Stimulated activated CD8-positive, alpha-beta memory T cell treated with anti-CD3 and anti-CD28 coated beads, Interleukin-15, amount 100 ng/mL, for 4 hours (primary cell): ENCODE measurements at places on chromosomes 7 and 10.

DNA sequence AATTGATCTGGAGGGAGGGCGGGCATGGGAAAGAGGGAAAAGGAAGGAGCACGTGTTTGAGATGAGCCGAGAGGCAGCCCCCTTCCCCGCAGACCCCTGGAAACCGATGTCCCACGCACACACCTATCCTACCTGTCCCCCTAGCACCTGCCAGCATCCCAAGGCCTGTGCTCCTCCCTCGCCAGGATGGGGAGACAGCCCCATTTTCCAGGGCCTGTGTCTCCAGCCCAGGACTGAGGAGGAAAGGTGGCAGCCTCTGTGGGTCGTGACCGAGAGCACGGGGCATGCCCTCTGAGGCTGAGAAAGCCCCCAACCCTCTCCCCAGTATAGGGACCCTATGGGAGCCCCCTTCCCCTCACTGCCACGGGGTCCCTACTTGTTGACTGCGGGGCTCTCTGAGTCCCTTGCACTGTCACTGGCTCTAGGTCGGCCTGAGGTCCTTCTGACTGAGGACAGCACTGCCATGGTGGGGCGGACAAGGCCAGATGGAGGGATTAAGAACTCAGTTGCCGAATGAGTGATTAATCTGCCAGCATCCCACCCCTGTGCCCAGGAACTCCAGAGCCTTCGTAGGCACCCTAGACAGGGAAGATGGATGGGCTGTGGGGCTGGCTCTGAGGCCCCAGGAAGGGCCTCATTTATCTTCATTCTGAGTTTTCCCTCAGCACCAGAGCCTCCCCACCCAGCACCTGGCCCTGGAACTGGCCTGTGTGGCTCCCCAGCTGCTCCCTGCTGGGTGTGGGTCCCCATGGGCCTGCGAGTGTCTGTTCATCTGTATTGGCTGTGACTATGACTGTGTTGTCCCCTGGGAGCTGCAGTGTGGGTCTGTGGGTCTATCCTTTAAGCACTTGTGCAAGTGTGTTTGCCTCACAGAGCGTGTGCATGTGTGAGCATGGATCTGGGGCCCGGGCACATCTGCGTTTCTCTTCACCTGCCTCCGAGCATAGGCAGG lies 26.0 kb downstream of the CRHR2 start:
- no peak for DNase-seq

DNA sequence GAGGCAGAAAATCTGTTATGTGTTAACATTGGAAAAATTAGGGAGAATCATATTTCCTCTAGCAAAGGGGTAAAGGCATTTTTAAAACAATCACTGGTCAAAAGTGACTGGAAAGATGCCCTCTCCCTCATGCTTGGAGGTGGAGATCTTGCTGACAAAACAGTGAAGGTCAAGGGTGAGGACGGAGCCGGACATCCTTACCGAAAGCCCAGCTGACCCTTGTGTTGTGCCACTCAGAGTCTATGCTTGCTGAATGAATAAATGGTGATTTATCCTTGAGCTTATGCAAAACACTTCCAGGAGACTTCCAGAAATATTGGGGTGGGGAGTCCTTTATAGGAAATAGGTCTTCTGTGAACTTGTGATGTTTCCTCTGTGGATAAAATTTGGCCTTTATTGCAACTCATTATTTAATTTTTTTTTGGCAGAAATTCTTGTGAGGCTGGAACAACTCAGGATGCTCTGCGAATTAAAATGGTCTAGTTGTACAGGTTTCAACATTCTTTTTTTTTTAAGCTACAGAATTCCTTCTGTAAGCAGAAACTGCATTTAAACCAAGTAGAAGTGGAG lies 28.3 kb upstream of the ELMO1 start:
- no peak for DNase-seq

- DNase-seq: no peak
Measured at GRCh38 chr10:104445359-104445758, 91.7 kb downstream of the CFAP58 start.

DNA sequence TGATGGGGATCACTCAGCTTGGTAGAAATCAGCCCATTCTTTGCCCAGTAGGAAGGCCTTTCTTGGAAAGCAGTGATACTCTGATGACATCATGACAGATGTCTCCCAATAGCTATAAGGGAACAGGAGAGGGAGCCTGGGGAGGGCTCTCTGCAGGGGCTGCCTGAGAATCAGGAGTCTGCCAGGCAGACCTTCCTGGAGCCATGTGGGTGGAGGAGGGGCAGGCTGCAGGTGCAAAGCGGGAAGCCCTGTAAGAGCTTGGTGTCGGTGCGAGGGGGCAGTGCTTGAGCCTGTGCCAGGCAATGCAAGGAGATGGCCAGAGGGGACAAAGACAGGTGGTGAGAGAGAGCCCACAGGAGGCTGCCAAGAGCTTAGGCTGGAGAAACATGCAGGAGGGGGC lies 5.0 kb upstream of the TNS3 start:
- DNase-seq: no peak

- DNase-seq: no peak
Measured at GRCh38 chr7:138857728-138858127, 59.7 kb upstream of the ATP6V0A4 start.

- DNase-seq: no peak
Measured at GRCh38 chr10:96548589-96548988, 34.9 kb upstream of the TLL2 start.

DNA sequence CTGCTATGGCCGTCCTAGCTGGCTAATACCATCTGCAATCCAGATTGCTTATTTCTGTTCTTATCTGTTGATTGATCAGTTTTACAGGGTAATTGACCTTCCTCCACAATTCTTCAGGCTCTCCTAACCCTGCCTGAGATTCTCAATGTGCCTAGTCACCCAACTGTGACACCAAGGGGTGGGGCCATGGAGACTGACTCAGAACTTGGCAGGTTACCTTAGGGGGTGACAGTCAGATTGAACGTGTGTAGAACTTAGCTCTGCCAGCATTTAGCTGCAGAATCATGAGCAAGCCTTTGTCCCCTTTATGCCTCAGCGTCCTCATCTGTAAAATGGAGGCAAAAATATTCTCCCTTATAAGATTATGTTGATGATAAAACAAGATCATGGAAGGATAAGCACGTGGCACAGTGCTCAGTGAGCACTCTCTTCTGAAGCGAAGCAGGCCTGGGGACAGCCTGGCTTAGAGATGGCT lies 19.1 kb upstream of the LEP start:
- no peak for DNase-seq
